ENCODE measurements at places on chromosomes 3 and 15. TPM values are rescaled to one million over a fixed set of nuclear protein-coding genes. Genes with fewer than 3 reads are reported as not detected.

DNA sequence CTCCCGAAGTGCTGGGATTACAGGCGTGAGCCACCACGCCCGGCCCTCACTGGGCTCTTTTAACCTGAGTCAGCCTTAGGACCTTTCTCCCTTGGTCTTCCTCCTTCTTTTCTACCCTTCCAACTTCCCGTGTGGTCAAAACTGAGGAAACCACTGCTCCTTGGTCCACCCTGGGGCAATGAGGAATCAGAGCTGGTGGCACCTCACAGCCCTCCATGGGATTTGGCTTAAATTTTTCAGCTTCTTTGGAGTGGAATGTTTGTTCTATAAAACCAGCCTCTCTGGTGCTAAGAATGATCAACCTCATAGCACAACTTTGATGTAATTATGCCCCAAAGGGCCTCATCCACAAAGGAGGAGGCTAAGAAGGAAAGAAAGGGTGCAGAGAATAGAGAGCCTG lies 76.6 kb upstream of the CFAP20DC start:
- peaks cover 30% of the 10 kb centered on the region for H3K4me1 ChIP-seq
- no peak for DNase-seq
- no peak overlapping the region for H3K27ac ChIP-seq
- no peaks in the 10 kb centered on the region for H3K27me3 ChIP-seq
- H3K4me3 ChIP-seq, result no peak overlapping the region

DNA sequence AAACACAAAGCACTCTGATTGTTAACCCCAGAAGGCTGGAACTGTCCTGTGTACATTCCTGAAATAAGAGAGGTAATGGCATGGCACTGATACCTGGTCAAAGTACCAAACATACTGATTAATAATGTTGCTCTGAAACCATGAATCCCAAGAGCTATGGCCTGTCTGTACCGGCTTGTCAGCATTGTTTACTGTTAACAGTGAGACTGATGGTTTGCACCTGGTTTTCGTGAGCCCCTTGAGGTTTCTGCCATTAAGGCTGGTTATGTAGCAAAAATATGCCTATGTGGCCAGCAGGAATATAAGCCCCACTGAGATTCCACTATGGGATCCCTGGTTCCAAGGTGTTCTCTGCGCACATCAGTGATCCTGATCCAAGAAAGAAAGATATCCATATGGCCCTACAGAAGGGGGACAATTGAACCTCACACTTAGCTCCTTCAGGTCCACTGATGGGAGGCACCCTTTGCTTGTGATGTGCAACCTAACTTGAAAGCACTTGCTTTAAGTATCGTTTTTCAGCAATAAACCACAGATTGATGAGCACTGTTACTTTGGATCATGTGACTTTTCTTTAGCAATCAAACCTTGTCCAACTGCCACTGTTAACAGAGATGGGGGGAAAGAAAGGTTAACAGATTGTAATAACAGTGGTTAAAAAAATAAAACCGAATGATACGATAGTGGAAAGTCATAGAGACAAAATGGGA lies 65.2 kb downstream of the TBL1XR1 start:
- peaks cover 26% of the 10 kb centered on the region for H3K4me1 ChIP-seq
- H3K27ac ChIP-seq, result 0 out of 2 replicates have a peak overlapping the region, but pooled peaks have one; percentile 56
- no peak overlapping the region for H3K4me3 ChIP-seq
- H3K36me3 ChIP-seq, result no peaks in the 10 kb centered on the region
- DNase-seq, result no peak

- H3K4me3 ChIP-seq, result no peak overlapping the region
- H3K4me1 ChIP-seq, result no peaks in the 10 kb centered on the region
- no peaks in the 10 kb centered on the region for H3K36me3 ChIP-seq
Measured at GRCh38 chr15:78082106-78082742, 4.7 kb upstream of the TBC1D2B start.

- no peak overlapping the region for H3K27ac ChIP-seq
- H3K4me1 ChIP-seq, result no peaks in the 10 kb centered on the region
Measured at GRCh38 chr15:67472957-67473356, 48.0 kb upstream of the C15orf61 start.

The SPATA16 gene
- not detected for polyA plus RNA-seq

DNA sequence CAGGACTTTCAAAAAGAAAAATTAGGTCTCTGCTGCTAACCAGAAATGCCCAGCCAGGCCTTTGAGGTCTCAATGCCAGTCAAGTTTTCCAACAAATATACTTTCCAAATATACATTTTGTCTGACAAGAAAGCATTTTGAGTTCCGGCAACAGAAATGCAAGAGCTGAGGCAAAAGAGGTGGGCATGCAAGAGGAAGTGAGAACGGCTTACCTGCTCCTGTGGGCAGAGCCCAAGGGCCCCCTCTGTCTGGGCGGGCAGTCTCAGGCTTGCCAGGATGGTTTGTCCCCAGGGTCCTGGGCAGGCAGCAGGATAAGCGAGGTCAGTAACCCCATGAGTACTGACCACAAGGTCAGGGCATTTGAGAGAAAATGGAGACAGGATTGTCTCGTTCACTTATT lies 136.1 kb upstream of the TOPAZ1 start:
- no peak overlapping the region for H3K4me3 ChIP-seq
- 0 out of 2 replicates have a peak, but pooled peaks cover 8% of the 10 kb centered on the region for H3K4me1 ChIP-seq
- H3K27ac ChIP-seq, result no peak overlapping the region
- no peaks in the 10 kb centered on the region for H3K27me3 ChIP-seq
- no peaks in the 10 kb centered on the region for H3K36me3 ChIP-seq

- no peak for DNase-seq
- H3K4me3 ChIP-seq, result no peak overlapping the region
- H3K36me3 ChIP-seq, result no peaks in the 10 kb centered on the region
- H3K27ac ChIP-seq, result no peak overlapping the region
- H3K27me3 ChIP-seq, result no peaks in the 10 kb centered on the region
Measured at GRCh38 chr15:58471348-58471747, 39.6 kb downstream of the LIPC start.

DNA sequence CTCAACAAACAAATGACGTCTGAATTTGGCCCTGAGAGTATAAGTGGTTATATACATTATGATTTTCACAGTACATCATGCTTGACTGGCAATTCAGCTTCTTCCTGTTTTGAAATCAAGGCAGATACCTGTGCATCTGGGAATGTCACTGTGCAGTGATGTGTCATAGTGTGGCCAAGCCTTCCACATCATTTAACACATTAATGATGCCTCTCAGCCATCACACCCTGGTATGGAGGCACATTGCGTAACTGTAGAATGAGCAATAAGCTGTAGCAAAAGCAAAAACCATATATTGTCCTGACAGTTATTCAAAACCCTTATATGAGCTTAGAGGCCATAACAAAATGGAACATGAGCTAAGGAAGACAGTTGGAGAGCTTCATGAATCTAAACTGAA lies 246.0 kb downstream of the EPHA3 start:
- no peaks in the 10 kb centered on the region for H3K36me3 ChIP-seq
- no peaks in the 10 kb centered on the region for H3K27me3 ChIP-seq
- DNase-seq, result no peak

DNA sequence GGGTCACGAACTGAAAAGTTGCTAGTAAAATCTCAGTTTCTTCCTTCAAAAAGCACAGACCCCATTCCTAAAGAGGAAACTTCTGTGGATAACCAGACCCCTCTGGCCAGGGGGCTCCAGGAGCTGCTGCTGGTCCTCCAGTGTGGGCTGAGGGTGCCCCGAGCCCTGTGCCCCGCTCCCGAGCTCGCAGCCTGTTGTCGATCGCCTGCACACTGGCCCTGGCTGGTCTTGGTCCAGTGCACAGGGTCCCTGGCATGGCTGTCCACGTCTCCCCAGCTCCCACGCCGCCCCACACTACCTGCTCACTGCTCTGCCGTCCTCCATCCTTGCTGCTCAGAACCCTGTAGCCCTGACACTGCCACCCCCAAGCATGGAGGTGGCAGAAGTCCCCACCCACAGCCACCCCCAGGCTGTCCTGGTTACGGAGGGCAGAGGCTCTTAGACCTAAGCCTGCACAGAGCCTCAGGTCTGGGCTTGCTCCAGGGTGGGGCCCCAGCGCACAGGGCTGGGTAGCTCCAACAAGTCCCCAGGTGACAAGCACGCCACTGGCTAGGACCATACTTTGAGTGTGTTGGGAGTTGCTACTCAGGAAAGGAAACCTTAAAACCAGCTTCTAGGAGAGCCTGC lies 87.0 kb downstream of the PLXNA1 start:
- H3K27ac ChIP-seq, result no peak overlapping the region
- no peaks in the 10 kb centered on the region for H3K36me3 ChIP-seq
- H3K27me3 ChIP-seq, result no peaks in the 10 kb centered on the region
- no peak overlapping the region for H3K4me3 ChIP-seq
- H3K4me1 ChIP-seq, result no peaks in the 10 kb centered on the region

DNA sequence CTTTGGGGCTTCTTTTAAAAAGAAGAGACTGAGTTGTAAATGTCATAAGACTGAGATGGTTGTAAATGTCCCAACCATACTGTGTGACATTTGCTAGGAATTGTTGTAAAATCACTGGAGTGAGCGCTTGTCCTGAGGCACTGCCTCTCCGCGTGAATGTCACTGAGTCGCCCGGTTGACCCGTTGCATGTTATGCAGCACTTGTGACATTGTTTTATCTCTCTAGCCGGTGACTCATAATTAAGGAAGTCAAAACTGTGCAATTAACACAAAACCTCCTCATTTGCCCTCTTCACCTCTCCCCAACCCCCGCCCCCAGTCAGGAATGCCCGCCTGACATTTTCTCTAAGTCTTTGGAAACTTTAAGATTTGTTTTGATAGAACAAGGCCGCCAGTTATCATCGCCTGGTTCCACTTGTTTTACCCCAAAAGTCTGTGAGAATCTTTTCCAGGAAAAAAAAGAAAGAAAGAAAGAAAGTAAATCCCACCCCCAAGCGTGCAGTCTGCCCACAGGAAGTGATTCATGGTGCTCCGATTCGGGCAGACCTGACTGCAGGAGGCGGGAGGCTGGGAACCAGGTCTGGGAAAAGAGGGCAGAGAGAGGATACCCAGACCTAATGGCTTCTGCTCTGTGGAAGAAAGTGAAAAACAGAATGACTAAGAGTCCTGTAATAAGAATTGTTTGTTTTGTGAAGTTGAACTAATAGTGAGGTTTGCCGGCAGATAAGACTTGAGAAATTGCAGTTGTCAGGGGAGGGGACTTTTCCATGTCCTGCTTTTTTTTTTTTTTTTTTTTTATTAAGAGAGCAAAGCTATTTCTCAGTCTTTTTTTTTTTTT lies 84.8 kb downstream of the SMAD3 start:
- no peaks in the 10 kb centered on the region for H3K36me3 ChIP-seq
- peak overlapping the region; percentile 85 for H3K27ac ChIP-seq
- DNase-seq, result peak; percentile 76
- H3K27me3 ChIP-seq, result 0 out of 2 replicates have a peak, but pooled peaks cover 4% of the 10 kb centered on the region
- peak overlapping the region; percentile 19 for H3K4me3 ChIP-seq

DNA sequence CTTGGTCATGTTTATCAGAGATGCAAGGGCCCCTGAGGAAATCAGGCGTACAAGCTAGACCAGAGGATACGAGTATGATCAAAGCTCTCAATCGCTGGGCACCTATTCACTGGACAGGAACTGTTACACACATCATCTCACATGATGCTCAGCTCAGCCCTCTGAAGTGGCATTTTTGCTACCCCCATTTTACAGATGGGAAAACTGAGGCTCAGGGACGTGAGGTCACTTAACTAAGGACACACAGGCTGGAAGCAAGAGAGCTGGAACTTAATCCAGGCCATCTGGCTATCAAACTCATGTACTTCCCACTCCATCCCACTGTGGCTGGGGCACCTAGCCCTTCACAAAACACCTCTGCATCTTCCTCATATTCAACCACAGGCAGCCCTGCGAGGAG lies 72.9 kb upstream of the SLC6A1 start:
- H3K4me1 ChIP-seq, result no peaks in the 10 kb centered on the region
- H3K36me3 ChIP-seq, result no peaks in the 10 kb centered on the region

The TRPM1 gene
- 0.17 TPM for polyA plus RNA-seq

The MYO5C gene
- 7.9 TPM for polyA plus RNA-seq

GRCh38 chr3:61371123-61371522 lies 119.9 kb upstream of the FHIT start:
- H3K4me3 ChIP-seq, result no peak overlapping the region
- no peaks in the 10 kb centered on the region for H3K36me3 ChIP-seq
- DNase-seq, result peak; percentile 56
- no peaks in the 10 kb centered on the region for H3K4me1 ChIP-seq

The LPCAT4 gene
- 49.1 TPM for polyA plus RNA-seq

DNA sequence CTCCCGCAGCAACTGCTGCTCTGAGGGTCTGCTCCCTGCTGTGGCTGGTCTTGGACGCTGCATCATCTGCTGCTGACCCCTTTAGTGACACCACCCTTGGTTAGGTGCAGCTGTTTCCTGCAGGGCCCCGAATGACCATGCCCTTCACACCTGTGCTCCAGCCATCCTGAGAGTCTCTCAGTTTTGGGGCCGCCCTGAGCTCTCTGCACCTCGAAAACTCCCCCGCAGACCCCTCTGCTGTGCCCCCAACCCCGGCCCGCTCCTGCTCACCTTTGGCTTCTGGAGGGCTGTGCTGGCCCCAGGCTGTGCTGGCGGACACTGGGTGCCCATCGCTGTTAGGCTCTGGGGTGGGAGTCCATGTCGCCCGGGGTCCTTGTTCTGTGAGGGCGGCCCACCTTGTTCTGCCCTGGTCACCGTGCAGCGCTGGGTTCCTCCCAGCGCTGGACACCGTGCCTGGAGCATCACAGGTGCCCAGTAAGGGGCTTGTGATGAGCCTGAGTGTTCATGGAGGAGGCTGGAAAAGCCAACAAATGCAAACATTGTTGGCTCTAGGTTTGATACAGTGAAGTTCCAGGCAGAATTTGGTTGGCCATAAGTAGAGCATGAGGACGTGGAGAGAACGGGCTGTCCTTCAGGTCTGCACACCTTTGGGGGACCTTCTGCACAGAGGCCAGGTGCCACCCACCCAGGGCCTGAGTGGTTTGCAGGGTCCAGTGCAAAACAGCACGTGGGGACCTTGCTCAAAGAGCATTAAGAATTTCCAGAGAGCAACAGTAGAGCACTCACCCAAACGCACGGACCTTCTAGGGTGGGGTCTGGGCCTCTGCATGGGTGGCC lies 12.3 kb downstream of the ABTB1 start:
- DNase-seq, result no peak
- H3K27me3 ChIP-seq, result no peaks in the 10 kb centered on the region
- no peak overlapping the region for H3K4me3 ChIP-seq
- no peaks in the 10 kb centered on the region for H3K36me3 ChIP-seq

- H3K4me3 ChIP-seq, result no peak overlapping the region
- no peak for DNase-seq
- peaks cover 10% of the 10 kb centered on the region for H3K4me1 ChIP-seq
- H3K36me3 ChIP-seq, result peaks cover 28% of the 10 kb centered on the region
- H3K27me3 ChIP-seq, result no peaks in the 10 kb centered on the region
Measured at GRCh38 chr3:134353171-134353825, 20.9 kb downstream of the AMOTL2 start.

DNA sequence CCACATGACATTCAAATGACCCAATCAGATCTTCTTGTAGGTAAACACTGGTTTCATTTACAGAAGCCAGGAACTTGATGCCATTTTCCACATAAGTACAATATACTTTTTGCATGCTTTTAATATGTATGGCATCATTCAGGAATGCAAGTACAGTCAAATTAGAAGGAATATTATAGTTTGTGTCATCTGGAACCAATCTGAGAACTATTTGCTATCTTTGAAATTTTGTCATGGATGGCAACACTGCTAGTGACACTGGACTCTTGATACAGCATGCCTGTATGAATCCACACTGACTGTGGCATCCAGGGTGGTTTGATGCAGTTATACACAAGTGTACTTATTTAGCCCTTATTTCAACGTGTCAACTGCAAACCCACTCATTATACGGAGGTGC lies 141.6 kb downstream of the EBLN2 start:
- H3K4me1 ChIP-seq, result peaks cover 12% of the 10 kb centered on the region
- H3K4me3 ChIP-seq, result no peak overlapping the region
- DNase-seq, result no peak
- no peak overlapping the region for H3K27ac ChIP-seq
- H3K27me3 ChIP-seq, result no peaks in the 10 kb centered on the region
